ENCODE measurements at places on chromosomes 2 and 18.

GRCh38 chr2:201960305-201960704, 73.3 kb upstream of the FZD7 start:
- DNase-seq: no peak

DNA sequence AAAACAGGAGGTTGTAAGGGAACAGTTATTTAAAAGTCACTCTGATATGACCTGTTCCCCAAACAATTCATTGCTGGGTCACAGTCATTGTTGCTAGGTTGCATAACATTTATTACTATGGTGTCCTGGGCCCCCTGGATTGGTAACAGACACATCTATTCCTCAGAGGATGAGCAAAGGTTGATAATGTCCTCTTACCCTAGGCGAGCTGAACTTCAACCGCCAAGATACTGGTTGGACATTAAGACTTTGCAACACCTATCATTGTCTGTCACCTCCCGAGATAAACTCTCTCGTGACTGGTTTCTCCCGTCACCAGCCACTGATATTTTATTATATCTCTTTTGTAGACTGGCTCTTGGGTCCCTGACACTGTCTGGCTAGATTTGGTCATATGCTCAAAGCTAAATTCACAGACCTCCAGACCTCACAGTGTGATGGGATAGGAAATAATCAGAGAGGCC, 361.3 kb downstream of the ZNF521 start:
- no peak for DNase-seq

GRCh38 chr2:6358985-6359384, 506.7 kb downstream of the CMPK2 start:
- DNase-seq: no peak

- no peak for DNase-seq
These were observed 372.8 kb downstream of the TMX3 start for GRCh38 chr18:68342039-68342659.

DNA sequence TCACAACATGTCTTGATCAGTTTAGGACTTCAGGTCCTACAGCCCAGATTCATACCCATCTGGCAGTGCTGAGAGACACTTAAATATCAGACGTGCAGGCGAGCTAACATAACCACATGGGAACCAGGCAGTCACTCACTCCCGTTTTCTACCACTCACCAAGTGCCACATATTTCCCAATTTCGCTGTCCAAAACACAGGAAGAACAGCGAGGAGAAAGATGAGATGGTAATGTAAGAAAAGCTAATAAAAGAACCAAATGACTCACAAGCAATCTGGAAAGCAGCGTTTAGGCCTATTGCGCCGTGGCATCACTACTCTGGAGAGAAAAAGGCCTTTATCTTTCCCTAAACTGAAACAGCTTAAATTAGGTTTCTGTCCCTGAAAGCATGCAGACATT, 647.8 kb upstream of the SLC39A10 start:
- DNase-seq: no peak

DNA sequence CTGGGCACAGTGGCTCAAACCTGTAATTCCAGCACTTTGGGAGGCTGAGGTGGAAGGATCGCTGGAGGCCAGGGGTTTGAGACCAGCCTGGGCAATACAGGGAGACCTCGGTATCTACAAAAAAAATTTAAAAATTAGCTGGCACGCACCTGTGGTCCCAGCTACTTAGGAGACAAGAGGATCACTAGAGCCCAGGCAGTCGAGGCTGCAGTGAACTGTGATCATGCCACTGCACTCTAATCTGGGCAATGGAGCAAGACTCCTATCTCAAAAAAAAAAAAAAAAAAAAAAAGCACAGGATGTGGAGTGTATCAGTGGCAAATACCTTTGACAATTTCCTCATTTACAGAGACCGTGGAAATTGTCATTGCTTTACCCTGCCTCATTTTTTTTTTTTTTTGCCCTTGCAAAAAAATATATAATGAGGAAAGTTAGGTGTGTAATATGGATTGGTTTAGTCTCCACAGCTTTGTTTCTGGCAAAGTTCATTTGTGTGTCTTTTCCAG, 20.9 kb upstream of the PPP1CB start:
- DNase-seq: no peak

Data from NCI-H1092 (cell line).